ENCODE measurements at places on chromosomes 5 and 9. TPM values are rescaled to one million over a fixed set of nuclear protein-coding genes. Genes with fewer than 3 reads are reported as not detected.

Gene BNC2
- 1.1 TPM for polyA plus RNA-seq

DNA sequence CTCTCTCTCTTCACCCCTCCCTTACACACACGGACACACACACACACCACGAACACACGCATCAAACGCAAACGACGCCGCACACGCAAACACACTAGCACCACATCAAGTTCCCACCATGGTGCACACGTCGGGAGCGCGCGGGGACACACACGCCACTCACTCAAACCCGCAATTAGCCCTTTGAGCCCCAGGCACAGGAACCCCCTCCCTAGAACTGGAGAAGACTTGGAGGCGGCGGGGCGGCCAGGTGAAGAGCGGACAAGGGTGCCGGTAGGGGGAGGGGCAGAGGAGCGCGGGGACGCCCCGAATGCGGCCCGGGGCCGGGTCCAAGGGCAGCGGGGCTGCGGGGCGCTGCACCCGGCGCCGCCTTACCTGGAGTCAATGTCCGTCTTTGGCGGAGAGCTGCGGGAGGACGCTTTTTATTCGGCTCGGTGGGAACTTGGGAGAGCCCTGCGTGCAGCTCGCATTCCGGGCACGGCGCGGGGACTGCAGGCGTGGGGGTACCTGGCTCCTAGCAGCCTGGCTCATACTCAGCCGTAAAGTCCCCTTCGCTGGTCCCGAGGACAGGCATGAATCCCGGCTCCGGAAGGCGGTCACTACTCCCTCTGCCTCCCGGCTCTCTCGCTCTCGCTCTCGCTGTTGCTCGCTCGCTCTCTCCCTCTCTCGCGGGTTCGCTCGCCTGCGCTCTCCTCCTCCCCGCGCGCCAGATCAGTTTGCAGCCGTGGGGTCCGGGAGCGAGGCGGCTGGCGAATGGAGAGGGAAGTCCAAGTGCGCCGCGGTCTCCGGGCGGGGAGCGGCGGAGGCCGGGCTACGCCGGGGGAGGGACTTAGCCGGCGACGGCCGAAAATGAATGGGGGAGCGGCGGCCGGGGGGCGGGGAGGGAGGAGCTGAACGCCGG lies at the start of gene BRINP1:
BRINP1 (minus strand) TSS at position 755 of the 901 bp plus-strand sequence. CDS start 56,080 bp downstream, outside the sequence.
- no peak within 1 kb of the TSS for H3K27ac ChIP-seq
- no peaks in the 10 kb centered on the region for H3K4me1 ChIP-seq
- H3K27me3 ChIP-seq, result peaks cover 39% of the 10 kb centered on the region
- H3K36me3 ChIP-seq, result no peaks in the 10 kb centered on the region
- no peak for DNase-seq

- H3K36me3 ChIP-seq, result peaks cover 19% of the 10 kb centered on the region
- peaks cover 44% of the 10 kb centered on the region for H3K4me1 ChIP-seq
- no peak for DNase-seq
- no peaks in the 10 kb centered on the region for H3K27me3 ChIP-seq
- peak overlapping the region; percentile 20 for H3K27ac ChIP-seq
Measured at GRCh38 chr9:129336601-129337331, 158.7 kb upstream of the IER5L start.

GRCh38 chr5:171444582-171444981 lies 25.1 kb downstream of the FGF18 start:
- peaks cover 9% of the 10 kb centered on the region for H3K27me3 ChIP-seq
- H3K36me3 ChIP-seq, result no peaks in the 10 kb centered on the region
- DNase-seq, result peak; percentile 19
- H3K27ac ChIP-seq, result no peak overlapping the region
- no peak overlapping the region for H3K4me3 ChIP-seq

- H3K4me3 ChIP-seq, result no peak overlapping the region
- no peak for DNase-seq
- peaks cover 28% of the 10 kb centered on the region for H3K36me3 ChIP-seq
Measured at GRCh38 chr5:33448118-33448517, 7.4 kb downstream of the TARS1 start.

DNA sequence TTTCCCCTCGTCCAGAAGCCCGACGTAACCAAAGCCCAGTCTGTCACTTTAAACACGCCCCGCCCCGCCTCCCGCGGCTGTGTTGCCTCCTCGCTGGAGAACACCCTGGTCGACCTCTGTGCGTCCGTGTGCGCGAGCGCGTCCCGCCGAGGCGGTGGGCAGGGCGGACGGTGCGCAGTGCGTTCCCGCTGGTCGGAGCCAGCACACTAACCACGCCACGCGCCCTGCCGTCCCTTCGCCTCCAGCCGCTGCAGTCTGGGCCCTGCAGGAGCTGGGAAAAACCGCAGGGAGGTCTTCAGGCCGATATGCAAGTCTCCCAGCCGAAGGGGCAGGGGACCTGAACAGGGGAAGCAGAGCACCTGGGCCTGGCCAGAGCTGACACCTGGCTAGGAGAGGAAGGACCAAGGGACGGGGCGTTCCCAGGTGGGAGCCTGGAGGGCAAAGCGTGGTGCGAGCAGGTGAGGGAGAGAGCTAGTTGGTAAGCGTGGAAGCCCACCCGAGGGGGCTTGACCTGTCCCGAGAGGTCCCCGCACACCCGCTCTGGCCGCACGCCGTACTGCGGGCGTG lies 1.3 kb upstream of the PHPT1 start:
- peaks cover 43% of the 10 kb centered on the region for H3K27me3 ChIP-seq
- peaks cover 17% of the 10 kb centered on the region for H3K36me3 ChIP-seq
- peak overlapping the region; percentile 4 for H3K27ac ChIP-seq
- peak overlapping the region; percentile 93 for H3K4me3 ChIP-seq
- H3K4me1 ChIP-seq, result peaks cover 9% of the 10 kb centered on the region
- DNase-seq, result no peak

- H3K36me3 ChIP-seq, result no peaks in the 10 kb centered on the region
- peak overlapping the region; percentile 86 for H3K27ac ChIP-seq
- peak overlapping the region; percentile 72 for H3K4me3 ChIP-seq
- H3K27me3 ChIP-seq, result no peaks in the 10 kb centered on the region
Measured at GRCh38 chr5:5421149-5421960, 1.1 kb upstream of the ICE1 start.

DNA sequence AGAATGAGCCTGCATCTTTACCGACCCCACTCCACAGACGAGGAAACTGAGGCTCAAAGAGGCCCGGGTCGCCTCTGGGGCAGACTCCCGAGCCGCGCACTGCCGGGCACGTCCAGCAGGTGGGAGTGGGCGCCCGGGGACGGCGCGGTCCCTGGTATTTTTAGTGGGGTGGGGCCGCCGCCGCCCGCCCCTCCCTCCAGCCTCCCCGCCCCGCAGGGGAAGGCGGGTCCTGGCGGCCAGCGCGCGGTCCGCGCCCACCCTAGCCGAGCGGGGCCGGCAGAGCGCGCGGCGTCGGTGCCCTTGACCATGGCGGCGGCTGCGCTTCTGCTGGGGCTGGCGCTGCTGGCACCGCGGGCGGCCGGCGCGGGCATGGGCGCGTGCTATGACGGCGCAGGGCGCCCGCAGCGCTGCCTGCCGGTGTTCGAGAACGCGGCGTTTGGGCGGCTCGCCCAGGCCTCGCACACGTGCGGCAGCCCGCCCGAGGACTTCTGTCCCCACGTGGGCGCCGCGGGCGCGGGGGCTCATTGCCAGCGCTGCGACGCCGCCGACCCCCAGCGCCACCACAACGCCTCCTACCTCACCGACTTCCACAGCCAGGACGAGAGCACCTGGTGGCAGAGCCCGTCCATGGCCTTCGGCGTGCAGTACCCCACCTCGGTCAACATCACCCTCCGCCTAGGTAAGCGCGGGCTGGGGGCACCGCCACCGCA lies at the start of gene LAMC3:
LAMC3 (plus strand) TSS at position 266 of the 710 bp plus-strand sequence; CDS start at position 307, 41 bp downstream.
- no peak for DNase-seq
- H3K27me3 ChIP-seq, result peaks cover 46% of the 10 kb centered on the region
- H3K27ac ChIP-seq, result no peak within 1 kb of the TSS
- H3K4me3 ChIP-seq, result no peak within 1 kb of the TSS
